ENCODE measurements at places on chromosomes 16 and 17. TPM values are rescaled to one million over a fixed set of nuclear protein-coding genes. Genes with fewer than 3 reads are reported as not detected.

DNA sequence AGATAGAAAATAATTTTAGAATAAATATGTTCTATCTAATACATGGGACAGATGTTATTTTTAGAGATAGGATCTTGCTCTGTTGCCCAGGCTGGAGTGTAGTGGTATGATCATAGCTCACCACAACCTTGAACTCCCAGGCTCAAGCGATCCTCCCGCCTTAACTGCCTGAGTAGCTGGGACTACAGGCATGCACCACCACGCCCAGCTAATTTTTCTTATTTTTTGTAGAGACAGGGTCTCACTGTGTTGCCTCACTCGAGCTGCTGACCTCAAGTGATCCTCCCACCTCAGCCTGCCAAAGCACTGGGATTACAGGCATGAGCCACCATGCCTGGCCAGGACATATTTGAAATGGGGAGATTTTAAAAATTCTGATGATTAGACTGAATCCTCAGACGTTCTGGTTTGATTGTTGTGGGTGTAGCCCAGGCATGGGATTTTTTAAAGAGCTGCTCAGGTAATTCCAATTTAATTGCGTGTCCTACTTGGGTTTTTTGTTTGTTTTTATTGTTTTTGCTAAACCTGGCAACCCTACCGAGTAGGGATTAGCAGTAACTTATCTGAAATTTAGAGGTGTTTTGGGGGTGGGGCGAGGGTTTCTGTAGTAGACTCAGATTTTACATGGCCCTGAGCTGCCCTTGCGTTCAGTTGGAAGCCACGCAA is 142.9 kb downstream of the RAB11FIP4 start:
- no peak overlapping the region for H3K4me3 ChIP-seq
- H3K36me3 ChIP-seq, result no peaks in the 10 kb centered on the region
- no peaks in the 10 kb centered on the region for H3K27me3 ChIP-seq
- H3K27ac ChIP-seq, result no peak overlapping the region
- no peak for DNase-seq

GRCh38 chr16:9049241-9049640 is 42.2 kb upstream of the HAPSTR1 start:
- H3K36me3 ChIP-seq, result no peaks in the 10 kb centered on the region
- no peaks in the 10 kb centered on the region for H3K27me3 ChIP-seq
- H3K4me3 ChIP-seq, result no peak overlapping the region
- peaks cover 13% of the 10 kb centered on the region for H3K4me1 ChIP-seq
- DNase-seq, result no peak
- H3K27ac ChIP-seq, result 0 out of 2 replicates have a peak overlapping the region, but pooled peaks have one; percentile 55

Gene HSPB9
- not detected for total RNA-seq

Gene B3GNT9
- 6.8 TPM for total RNA-seq

- no peak for DNase-seq
- H3K27me3 ChIP-seq, result no peaks in the 10 kb centered on the region
- no peak overlapping the region for H3K4me3 ChIP-seq
- H3K27ac ChIP-seq, result no peak overlapping the region
Measured at GRCh38 chr16:26857371-26857770, 209.4 kb upstream of the C16orf82 start.

DNA sequence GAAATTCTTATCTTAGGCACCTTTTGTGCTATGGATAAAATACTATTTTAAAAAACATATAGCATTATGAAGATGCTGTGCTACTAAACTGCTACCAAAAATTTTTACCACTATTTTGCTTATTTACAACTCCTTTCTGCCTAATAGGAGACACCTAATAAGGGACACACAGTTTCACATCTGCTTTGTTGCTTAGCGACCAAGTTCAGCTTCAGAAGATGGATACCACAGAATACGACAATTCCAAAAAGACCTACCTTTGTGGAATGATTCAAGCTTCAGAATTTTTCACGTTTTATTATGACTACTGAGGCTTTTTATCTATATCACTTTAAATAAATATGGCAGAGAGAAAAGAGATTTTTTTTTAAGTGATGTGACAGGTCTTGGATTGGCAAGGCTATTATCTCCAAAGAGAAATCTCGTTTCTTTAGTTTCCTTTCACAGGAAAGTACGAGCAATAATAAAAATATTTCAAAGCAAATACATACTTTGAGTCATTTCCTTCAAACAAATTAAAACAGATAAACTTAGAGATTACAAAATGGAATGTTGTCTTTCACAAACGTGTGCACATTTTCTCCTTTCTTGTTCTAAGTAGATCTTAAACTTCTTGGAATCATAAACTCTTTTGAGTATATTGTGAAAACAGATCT is 35.4 kb downstream of the SPAG9 start:
- H3K27me3 ChIP-seq, result no peaks in the 10 kb centered on the region
- H3K4me1 ChIP-seq, result no peaks in the 10 kb centered on the region
- no peak for DNase-seq
- no peaks in the 10 kb centered on the region for H3K36me3 ChIP-seq
- H3K27ac ChIP-seq, result no peak overlapping the region

DNA sequence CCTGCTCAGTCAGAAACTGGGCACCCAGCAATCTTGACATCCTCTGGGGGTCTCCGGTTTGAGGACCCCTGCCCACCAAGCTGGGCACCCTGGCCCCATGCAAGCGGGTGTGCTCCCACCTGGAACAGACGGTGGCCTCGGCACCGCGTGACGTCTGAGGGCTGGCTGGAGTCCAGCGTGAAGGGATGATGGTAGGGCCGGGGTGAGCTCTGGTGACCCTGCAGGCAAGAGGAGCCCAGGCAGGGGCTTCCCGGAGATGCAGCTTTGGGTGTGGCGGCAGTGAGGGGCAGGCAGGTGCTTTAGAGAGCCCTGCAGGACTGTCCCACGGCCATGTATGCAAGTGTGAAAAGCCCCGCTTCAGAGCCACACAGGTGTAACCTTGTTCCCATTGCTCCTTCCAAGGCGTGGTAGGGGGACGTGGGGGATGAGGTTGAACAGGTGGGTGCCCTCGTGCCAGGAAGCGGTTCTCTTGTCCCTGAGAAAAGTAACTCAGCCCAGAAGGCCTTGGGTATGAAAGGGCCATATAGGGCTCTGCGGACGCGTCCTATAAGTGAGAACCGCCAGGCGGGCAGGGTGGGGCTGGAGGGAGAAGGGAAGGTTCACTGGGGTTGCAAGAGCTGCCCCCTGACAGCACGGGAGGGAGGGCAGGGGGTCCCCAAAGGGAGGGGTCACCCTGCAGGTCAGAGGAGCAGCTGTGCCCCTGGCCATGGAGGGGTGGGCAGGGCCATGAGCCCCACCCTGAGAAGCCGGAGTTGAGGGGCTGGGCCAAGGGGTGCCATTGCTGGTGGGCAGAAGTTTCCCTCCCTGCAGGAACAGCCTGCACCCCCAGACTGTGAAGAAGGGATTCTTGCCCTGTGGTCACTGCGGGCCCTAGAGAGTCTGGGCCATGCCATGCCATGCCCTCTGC is 9.2 kb downstream of the RGS11 start:
- no peaks in the 10 kb centered on the region for H3K4me1 ChIP-seq
- no peaks in the 10 kb centered on the region for H3K36me3 ChIP-seq
- no peaks in the 10 kb centered on the region for H3K27me3 ChIP-seq
- no peak for DNase-seq

- H3K36me3 ChIP-seq, result no peaks in the 10 kb centered on the region
- no peak overlapping the region for H3K27ac ChIP-seq
- DNase-seq, result no peak
Measured at GRCh38 chr17:17580662-17581470, 10.6 kb downstream of the PEMT start.

Gene MC1R
- total RNA-seq, result 2.9 TPM

DNA sequence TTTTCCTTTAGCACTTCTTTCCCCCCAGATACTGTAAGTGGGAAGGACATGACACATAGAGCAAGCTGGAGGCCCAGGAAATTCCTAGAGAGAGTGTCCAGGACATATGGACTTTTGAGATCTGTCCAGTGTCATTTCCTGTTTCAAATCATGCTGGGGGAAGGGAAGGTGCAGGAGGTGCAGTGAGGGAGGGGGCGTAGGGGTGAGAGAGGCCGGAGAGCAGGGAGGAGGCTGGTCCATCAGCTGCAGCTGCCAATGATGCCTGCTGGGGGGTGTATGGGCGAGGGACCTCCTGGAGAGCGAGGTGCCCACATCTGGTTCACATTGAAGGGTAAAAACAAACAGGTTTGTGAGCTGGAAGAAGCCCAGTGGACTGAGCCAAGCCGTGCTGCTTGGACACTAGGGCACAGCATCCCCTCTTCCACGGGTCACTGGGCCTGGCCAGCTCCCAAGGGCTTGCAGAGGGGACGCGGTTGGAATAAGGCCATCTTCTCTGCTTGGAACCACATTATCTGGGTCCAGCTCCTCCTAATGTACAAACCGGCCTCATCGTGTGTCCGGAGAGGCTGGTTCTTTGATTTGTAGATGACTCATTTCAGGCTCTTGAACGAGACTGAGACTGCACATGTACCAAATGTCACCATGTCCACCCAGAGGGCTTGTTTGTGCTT is 70.4 kb upstream of the SMURF2 start:
- no peaks in the 10 kb centered on the region for H3K27me3 ChIP-seq
- no peak overlapping the region for H3K4me3 ChIP-seq
- H3K4me1 ChIP-seq, result no peaks in the 10 kb centered on the region
- no peak overlapping the region for H3K27ac ChIP-seq
- DNase-seq, result no peak
- no peaks in the 10 kb centered on the region for H3K36me3 ChIP-seq

GRCh38 chr16:82583422-82583821 is 43.3 kb upstream of the CDH13 start:
- H3K27me3 ChIP-seq, result no peaks in the 10 kb centered on the region
- no peaks in the 10 kb centered on the region for H3K4me1 ChIP-seq
- H3K4me3 ChIP-seq, result no peak overlapping the region
- H3K36me3 ChIP-seq, result no peaks in the 10 kb centered on the region
- no peak overlapping the region for H3K27ac ChIP-seq
- no peak for DNase-seq

Measured in GM23338 (cell line).